ENCODE measurements at places on chromosomes 4 and X.

DNA sequence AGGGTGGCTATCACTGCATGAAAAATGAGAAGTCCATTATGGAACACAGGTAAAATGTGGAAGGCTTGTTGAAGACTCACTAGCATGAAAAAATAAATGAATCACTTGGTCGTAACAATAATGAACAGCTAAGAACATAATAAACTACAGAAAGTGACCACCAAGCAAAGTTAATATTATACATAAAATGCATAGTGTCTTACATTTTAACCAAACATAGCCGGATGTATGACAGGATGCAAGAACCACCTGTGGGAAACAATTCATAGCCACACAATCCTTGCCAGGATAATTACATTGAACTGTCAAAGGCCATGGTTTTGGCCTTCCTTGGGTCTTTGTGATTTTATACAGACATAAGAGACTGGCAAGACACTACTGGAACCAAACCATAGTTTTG, 81.9 kb upstream of the ATXN3L start:
- DNase-seq = no peak

GRCh38 chrX:53044995-53045394, 3.6 kb upstream of the GPR173 start:
- DNase-seq = no peak

GRCh38 chr4:53485658-53486040, 105.6 kb downstream of the LNX1 start:
- no peak for DNase-seq

GRCh38 chrX:13733506-13733905, 914 bp downstream of the TRAPPC2 start:
- no peak for DNase-seq

GRCh38 chr4:139534287-139534950, 21.6 kb downstream of the SETD7 start:
- no peak for DNase-seq

- DNase-seq = no peak
Measured at GRCh38 chrX:140393507-140393906, 111.4 kb downstream of the SOX3 start.

DNA sequence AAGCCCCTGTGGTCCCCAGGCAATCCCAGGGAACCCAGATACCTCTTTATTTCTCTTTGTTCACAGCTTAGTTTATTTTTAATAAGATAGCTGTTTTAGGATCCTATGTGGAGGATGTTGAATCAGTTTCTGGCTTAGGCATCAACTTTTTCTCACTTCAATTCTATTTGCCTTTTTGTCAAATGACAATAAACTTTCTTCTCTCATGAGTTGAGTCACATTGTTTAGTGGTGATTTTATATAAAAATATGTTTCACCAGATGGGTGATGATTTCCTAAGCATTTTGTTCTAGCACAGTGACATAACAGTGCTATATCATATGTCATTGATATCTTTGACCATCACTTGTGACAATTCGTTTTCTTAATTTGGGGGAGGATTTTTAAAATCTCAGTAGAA, 198.1 kb upstream of the PUDP start:
- no peak for DNase-seq

DNA sequence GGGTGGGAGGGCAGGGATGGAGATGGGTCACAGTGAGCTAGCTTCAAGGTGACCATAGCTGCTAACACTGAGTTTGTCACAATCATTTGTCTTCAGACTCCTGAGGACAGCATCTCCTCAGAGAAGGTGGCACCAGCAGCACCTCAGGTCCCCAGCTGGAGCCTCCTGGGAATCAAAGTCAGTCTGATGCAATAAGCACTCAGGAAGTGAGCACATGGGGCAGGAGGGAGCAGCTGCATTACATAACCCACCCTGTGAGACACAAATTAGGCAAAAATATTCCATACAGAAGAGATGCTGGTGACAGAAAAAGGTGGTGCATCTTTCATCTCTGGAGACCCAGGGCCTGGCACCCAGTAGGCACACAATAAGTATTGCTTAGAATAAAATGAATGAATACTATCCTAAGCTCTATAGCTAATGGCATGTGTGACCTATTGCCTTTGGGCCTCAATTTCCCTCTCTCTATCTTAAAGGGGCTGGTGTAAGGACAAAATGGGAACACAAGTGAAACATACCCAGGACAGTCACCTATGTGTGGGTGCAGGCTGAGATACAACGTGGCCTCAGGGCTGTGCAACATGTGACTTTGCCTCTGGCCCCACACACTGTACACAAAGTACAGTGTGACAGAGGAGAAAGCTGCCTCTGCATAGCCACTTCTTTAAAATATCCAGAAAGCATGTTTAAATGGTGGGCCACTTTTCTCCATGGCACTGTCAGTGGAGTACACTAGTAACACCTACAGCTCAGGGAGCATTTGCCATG, 37.1 kb downstream of the SLC39A8 start:
- no peak for DNase-seq

- no peak for DNase-seq
Measured at GRCh38 chr4:74230902-74231499, 73.1 kb downstream of the MTHFD2L start.

- DNase-seq = no peak
Measured at GRCh38 chrX:134236626-134237614, at the start of gene CCDC160. TSS of gene CCDC160 (plus strand) at chrX:134237182. CDS start at chrX:134244801, 7,619 bp downstream.

DNA sequence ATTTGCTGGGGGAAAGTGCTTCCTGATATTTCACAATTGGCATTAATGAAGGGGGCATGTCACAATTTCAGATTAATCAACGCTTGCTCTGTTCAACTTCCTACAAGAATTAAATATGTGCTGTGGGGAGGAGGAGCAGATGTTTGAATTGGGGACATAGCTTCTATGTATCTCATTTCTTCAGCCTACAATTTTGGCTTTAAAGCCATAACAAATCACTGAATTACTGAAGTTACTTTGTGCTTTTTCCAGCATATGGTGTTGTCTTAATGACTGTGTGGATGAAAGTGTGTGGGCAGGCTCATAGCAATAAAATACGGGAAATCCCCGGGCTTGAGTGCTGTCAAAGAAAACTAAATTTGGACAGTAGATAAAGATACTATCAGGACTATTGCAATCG, 813 bp downstream of the TLR7 start:
- DNase-seq = no peak

- no peak for DNase-seq
Measured at GRCh38 chrX:40004921-40005291, 92.9 kb downstream of the BCOR start.

GRCh38 chr4:120005527-120005926, 61.1 kb downstream of the MAD2L1 start:
- no peak for DNase-seq

DNA sequence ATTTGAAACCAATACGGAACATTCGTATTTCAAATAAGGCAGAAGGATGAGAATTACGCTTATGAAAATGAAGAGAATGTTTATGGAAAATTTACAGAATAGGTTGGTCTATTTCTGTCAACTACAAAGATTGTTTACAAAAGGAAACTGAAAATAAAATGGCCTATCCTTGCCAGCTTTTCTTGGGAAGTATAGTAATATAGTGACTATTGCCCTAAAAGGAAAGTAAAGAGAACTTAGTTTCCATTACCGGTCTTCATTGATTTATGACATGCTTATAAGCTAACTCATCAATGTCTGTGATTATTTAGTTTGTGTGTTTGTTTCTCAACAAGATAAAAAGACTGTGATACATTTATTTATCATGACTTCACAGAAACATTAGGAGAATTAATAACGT, 2.9 kb upstream of the SPRY1 start:
- DNase-seq = no peak

DNA sequence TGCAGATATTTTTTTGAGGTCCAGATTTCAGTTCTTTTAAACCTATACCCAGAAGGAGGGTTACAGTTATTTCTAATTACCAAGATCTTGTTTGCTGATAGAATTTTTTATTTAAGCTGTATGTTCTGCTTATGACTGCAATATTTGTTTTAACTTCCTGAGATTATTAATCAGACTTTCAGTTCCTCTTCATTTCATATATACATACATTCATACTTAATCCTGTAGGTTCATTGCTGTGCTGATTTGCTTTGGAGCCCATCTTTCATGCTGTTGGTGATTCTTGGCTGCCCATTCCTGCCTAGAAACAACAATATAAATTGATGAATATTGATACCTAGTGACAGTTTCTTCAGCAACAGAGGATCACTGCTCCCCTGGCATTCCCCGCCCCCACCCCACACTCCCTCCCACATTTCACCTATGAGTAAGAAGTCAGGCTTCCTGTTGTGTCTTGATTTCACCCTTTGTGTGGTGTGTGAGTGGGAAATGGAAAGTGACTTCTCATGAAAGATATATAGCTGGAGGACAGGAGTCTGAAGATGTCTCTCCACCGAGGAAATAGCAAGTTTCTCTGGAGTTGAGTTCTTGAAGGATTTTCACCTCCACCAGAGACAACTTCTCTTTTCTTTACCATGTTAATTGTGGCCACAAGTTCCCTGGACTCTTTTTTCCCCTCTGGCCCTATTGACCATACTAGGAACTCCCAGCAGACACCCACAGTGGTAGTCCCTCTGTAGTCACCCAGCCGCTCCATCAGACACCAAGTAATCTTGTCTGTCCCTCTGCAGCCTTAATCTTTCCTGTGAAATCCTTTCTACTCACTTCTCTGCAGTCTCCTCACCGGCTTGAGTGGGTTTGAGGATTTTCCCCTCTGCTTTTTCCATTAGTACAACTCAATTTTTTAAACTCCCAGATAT, 118.4 kb downstream of the ASB9 start:
- no peak for DNase-seq

- DNase-seq = no peak
Measured at GRCh38 chrX:132671229-132671641, 182.4 kb upstream of the MBNL3 start.

DNA sequence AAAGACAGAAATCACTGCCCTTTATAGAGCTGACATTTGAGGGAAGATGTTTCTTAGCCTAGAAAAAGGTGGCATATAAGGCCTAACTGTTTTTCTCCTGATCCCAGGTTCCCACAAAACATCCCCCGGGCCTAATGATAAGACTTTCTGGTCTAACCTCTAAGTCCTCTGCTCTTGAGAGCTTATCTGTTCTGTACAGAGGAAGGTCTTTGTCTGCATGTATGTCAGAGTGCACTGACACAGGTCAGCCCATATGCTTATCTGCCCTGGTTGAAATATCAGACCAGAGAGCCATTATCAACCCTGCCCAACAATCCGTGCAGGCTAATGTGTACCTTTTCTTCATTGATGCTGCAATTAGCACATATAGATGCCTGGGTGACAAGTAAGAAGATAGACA, 76.2 kb downstream of the ARHGEF9 start:
- no peak for DNase-seq

GRCh38 chrX:11386001-11386523, 92.8 kb downstream of the AMELX start:
- DNase-seq = no peak

GRCh38 chrX:45711231-45711630, 510.6 kb upstream of the DIPK2B start:
- no peak for DNase-seq

DNA sequence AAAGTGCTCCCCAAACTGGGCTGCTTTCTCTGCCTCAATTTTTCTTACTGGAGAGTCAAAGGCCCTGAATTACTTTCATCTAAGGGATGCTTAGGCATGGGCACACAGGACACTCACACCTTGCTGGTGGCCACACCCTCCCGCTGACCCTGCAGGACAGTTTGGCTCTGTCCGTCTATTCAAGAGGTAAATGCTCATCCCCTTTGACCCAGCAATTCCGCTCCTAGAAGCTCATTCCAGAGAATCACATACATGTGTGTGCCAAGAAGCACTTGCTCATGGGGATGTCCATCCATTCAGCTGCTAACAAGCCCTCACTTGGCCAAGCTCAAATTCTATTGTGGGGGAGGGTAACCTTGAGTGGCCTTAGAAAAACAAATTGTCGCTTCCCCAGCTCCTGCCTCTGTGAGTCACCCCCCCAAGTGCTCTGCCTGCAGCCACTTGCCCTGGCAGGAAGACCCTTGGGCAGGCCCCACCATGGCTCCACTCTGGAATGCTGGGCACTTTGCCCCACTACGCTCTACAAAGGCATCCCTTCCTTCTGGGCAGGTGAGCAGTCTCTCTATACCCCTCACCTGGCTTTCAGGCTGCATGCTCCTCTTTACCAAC, 54.5 kb downstream of the HTRA3 start:
- no peak for DNase-seq

DNA sequence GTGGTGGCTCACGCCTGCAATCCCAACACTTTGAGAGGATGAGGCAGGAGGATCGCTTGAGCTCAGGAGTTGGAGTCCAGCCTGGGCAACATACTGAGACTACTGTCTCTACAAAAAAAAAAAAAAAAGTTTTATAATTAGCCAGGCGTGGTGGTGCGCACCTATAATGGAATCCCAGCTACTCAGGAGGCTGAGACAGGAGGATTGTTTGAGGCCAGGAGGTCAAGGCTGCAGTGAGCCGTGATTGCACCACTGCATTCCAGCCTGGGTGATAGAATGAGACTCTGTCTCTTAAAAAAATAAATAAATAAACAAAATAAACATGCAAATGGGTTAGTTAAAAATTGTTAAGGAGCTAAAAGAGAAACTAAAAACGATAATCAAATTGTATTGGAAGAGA, 7.7 kb downstream of the GLOD5 start:
- no peak for DNase-seq

DNA sequence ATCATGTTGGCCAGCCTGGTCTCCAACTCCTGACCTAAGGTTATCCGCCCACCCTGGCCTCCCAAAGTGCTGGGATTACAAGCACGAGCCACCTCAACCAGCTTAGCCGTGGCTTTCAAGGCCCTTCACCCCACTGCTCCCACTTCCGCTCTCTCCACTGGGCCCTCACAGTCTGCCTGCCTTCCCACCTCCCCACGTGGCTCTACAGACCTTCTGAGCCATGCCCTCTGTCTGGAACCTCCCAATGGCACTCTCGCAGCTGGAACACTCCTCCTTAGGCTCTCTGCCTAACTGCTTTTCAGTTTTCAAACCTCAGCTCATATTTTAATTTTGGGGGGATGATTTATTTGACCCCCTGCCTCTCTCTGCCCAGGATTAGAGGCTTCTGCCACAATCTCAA, 59.3 kb upstream of the SH3RF1 start:
- DNase-seq = no peak

- no peak for DNase-seq
Measured at GRCh38 chrX:23661671-23662070, 5.6 kb upstream of the PRDX4 start.

DNA sequence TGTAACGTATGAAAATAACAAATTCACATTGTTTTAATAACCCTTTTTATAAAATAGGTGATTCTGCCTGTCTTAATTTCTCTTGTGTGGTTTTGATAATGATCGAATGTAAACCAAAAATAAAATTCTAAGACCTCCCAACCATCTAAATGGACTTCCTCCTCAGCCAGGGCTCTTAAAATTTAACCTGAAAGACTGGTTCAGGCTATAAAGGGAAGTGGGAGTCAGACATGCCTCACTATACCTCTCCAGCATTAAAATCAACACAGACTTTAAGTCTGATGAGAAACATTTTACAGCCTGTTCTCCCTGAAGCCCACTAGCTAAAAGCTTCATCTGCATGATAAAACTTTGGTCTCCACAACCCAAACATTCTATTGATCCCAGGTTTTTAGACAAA, 97.6 kb upstream of the STIM2 start:
- no peak for DNase-seq

GRCh38 chr4:122172266-122172665, 20.1 kb downstream of the BLTP1 start:
- DNase-seq = no peak

- DNase-seq = no peak
Measured at GRCh38 chr4:85569730-85570299, 94.9 kb downstream of the ARHGAP24 start.

- no peak for DNase-seq
Measured at GRCh38 chr4:107255114-107255513, 219.0 kb upstream of the DKK2 start.

Data from putamen (tissue), 1 donor.